Foreskin keratinocyte (primary cell): ENCODE measurements at places on chromosomes 1 and 21. TPM values are rescaled to one million over a fixed set of nuclear protein-coding genes. Genes with fewer than 3 reads are reported as not detected.

GRCh38 chr1:205045146-205045545 lies 2.1 kb downstream of the CNTN2 start:
- no peak for DNase-seq

DNA sequence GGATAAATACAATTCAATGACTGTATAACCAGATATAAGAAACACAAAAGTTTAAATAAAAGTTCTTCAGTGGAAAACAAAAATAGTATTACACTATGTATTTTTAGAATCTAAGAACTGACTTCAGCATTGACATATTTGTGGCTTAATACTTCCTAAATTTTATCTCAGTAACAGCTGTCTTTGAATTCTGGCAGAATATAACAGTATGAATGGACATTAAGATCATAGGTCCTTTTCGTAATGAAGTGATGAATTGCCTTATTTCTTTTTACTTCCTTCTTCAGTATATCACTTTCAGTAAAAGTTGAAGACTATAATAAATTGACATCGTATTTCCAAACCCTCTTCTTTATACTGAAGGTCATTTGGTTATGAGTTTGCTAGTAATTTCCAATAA lies 1030.0 kb downstream of the MRPL39 start:
- DNase-seq, result no peak

- DNase-seq, result no peak
These were observed 182.6 kb downstream of the VAV3 start for GRCh38 chr1:107782217-107782845.

- DNase-seq, result peak; percentile 54
These were observed 105.3 kb upstream of the SERBP1 start for GRCh38 chr1:67535474-67535873.

DNA sequence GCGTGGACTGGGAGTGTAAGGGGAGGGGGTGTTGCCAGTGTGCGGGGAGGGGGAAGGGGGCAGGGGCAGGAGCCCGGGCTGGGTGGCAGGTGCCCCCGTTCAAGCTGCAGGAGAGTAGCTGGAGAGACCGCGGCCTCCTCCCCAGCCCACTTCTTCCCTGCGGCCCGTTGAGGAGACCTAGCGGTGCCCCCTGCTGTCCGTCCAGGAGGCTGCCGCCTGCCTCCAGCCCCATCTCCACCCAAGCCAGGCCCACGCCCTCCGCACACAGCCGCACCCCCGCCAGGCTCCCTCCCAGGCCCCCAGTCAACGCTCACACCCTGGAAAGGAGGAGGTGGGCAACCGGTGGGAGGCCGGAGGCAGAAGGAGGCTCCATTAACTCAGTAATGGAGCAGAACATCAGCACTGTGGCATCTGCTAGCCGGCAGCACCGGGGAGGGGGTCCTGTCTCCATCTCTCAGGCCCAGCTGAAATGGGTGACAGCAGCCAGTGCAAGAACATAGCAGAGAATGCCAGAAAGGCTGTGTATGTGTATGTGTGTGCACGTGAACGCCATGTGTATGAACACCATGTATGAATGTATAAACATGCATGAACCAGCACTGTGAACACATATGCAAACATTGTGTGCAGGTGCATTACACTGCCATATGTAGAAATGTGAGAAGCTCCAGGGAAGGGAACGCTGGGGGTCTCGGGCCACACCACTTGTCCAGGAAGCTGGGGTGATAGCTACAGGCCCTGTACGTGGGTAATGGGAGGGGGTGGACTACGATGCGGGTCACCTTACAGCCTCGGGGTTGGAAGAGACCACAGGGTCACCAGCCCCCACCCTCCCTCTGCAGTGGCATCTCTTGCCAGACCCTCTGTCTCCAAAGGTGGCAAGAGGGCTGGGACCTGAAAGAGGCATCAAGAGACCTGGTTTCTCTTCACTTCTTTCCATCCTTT lies 84.6 kb downstream of the SYT2 start:
- DNase-seq, result peak; percentile 9

DNA sequence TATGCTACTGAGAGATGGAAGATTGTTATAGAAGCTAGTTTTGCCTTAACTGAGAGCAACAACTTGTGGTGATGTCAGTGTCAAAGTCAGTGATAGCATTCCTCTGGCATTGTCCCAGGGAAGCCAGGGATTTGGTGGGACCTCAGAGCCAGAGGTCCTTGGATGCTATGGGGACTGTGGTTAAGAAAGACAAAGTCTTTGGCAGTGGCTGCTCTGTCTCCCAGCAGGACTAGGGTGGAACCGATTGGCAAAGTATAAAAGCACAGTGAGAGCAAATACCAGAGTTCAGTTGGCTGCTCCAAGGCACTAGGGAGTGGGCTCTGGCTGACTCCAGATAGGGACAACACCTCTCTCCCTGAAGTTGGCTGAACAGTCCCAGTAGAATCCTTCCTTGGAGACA lies 104.8 kb downstream of the GDAP2 start:
- DNase-seq, result no peak

GRCh38 chr1:44807364-44808062 lies 362 bp upstream of the DYNLT4 start:
- peak; percentile 99 for DNase-seq

DNA sequence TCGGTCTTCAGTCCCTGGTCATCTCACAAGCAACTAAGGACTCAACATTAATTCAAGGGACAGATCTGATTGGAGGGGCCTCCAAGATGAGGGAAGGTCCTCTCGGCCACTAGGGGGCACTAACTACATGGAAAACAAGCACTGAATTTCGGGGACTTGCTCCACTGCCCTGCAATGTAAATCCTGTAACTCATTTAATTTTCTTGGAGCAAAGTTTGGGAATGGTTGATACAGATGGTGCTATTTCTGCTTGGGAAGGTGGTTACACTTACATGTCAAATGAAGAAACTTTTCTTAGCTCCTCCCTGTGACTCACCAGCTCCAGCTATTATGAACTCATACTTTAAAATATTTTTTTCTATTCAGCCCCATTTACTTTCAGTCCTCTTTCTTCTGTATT lies 97.4 kb upstream of the KCNJ15 start:
- no peak for DNase-seq

- DNase-seq, result peak; percentile 57
These were observed 322.7 kb upstream of the DUSP10 start for GRCh38 chr1:222064388-222065211.

GRCh38 chr1:119542492-119542946 lies 35.5 kb downstream of the HSD3B1 start:
- peak; percentile 37 for DNase-seq

DNA sequence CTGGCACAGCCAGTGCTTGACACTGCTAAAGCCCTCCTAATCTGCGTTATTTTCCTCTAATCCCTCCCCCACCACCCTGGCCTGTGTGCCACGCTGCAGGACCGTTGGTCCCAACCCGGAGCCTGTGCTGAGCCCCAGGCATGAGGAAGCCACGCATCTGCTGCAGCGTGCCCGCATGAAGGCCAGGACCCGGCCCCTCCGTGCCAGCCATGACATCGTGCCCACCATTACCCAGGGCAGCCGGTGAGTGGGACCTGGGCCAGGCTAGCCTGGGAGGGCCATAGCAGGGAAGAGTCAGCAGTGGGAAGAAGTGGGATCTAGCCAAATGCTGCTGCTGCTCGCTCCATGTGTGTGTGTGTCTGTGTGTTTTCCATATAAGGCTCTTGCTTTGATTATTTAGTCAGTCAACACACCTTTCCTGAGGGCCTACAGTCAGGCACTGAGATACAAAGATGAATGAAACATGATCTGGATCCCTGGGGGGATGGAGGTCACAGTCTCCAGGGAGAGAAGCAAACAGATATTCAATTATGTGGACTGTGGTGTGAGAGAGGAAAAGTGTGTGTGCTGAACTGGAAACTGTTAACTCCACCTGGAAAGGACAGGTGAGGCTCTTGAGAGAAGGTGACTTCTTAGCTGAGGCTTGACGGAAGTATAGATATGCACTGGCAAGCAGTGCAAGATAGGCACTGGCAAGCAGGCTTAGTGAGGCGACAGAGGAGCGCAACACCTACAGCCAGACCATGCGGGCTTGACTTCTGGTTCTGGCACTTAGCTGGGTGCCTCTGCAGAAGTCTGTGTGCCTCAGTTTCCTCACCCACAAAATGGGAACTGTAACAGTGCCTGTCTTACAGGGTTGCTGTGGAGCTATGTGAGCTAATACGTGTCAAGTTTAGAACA lies 15.9 kb downstream of the KIAA1614 start:
- DNase-seq, result no peak

PYHIN1 gene
- 0.10 and 0.11 TPM in 2 replicates for total RNA-seq

MYOM3 gene
- total RNA-seq, result 0.07 and 0.31 TPM in 2 replicates

PTPN7 gene
- not detected in 2 replicates for total RNA-seq

APP gene
- 472 and 479 TPM in 2 replicates for total RNA-seq

PRDM16 gene
- 0.04 TPM in 1 of 2 replicates, not detected in the other for total RNA-seq

RBM11 gene
- 0.17 and 0.25 TPM in 2 replicates for total RNA-seq

TM2D1 gene
- 43.5 and 46.0 TPM in 2 replicates for total RNA-seq
